ENCODE measurements at places on chromosomes 12 and 14. TPM values are rescaled to one million over a fixed set of nuclear protein-coding genes. Genes with fewer than 3 reads are reported as not detected.

Gene ZNF268
- total RNA-seq = 24.0 TPM

Gene GRIP1
- not detected for total RNA-seq

Gene TGM1
- 0.40 TPM for total RNA-seq

Gene KERA
- total RNA-seq = not detected

Gene NEMF
- total RNA-seq = 69.8 TPM

Gene CD4
- total RNA-seq = 3.1 TPM

Gene GPRC5D
- total RNA-seq = 0.25 TPM

Gene SYT1
- 1.1 TPM for total RNA-seq

All from aortic smooth muscle cell (primary cell).